Naive B cell (primary cell): ENCODE measurements at places on chromosomes 4 and X. TPM values are rescaled to one million over a fixed set of nuclear protein-coding genes. Genes with fewer than 3 reads are reported as not detected.

DUSP9 gene
- not detected for polyA plus RNA-seq

PPP4R3C gene
- polyA plus RNA-seq = not detected

CT45A10 gene
- polyA plus RNA-seq = not detected

DNA sequence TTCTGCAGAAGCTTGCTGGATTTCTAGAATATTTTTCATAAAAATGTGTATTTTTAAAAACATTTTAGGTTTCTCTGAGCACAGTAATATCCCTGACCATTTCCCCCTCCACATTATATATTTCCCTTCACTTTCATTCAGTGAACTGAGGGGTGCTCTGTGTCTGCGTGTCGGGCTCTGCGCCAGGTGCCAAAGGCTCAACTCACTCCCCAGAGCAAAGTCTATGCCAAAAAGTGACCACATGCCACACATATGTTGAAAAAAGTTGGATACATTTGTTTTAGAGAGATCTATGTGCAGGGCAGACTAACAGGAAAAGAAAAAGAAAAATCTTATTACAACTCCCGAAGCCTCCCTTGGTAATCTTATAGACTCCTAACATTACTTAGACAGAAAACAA lies 233.7 kb downstream of the MGST2 start:
- DNase-seq = no peak

DNA sequence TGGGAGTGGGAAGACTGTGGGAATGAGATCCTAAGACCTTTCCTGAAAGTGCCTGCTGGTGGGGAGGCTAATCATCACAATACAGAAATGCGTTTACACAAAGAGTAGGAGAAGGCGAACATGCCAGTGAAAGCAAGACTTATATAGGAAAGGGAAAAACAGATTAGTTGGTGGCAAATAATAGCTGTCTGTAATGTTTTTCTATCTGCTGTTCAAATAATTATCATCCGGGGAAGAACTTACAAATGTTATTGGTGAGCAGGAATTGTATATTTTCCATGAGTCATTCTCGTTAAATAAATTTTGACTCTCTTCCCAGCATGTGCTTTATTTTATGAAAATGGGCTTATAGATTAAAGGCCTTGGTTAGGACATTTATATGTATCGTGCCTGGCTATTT lies 196.5 kb downstream of the ARHGAP10 start:
- DNase-seq = no peak

ATP1B4 gene
- polyA plus RNA-seq = not detected

DNA sequence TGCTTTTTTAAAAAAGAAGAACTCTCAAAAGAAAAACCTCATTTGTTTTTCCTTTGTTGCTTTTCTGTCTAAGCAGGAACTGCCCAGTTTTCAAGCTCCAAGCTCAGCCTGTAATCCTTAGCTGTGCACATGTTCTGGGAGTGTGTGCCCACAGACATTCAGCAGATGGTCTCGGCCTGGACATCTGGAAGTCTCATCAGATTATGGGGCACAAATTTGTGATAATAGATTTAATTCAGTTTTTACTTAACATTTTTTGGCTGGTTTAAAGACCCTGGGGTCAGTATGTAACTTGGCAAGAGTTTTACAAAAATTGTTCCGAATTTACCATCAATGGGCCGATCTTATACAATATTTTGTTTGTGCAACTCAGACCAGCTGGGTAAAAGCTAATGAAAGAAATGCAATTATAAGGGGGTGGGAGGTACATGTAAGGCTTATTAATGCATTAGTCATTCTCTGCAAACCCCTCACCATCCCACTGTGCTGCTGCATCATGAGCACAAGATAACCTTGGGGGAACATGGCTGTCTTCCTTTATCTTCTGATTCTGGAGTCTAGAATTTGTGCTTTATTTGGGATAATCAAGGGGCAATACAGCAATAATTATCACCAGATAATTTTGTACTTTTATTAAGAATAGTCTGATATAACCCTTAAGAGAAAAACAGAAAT lies 86.9 kb upstream of the PHOX2B start:
- no peak for DNase-seq

DNA sequence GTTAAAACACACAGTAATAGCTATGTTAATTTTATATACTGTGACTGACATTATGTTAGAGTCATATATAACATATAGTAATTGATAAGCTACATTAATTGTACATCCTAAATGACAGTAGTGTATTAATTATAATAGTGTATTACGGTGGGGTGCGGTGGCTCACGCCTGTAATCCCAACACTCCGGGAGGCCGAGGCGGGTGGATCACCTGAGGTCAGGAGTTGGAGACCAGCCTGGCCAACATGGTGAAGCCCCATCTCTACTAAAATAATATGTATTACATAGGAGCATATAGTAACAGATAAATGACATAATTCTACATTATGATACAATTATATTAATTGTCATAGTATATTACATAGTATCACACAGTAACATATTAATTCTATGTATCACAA lies 12.2 kb downstream of the ASMTL start:
- no peak for DNase-seq

GRCh38 chrX:76184891-76185290 lies 12.0 kb downstream of the PBDC1 start:
- DNase-seq = no peak

PCYT1B gene
- 0.06 TPM for polyA plus RNA-seq
